ENCODE measurements at places on chromosomes 4 and X.

GRCh38 chr4:133102612-133103409, 46.3 kb upstream of the PCDH10 start:
- no peak for DNase-seq

- no peak for DNase-seq
Observed at GRCh38 chr4:3709061-3709845, 56.9 kb upstream of the ADRA2C start.

GRCh38 chr4:107989537-107990386, at the start of gene HADH:
Gene HADH, plus strand, starts transcription at chr4:107989889. Its CDS starts 44 bp downstream, at chr4:107989933.
- peak; percentile 66 for DNase-seq

GRCh38 chrX:39201305-39201990, 400.2 kb downstream of the MID1IP1 start:
- no peak for DNase-seq
